ENCODE measurements at places on chromosomes 2 and 18. TPM values are rescaled to one million over a fixed set of nuclear protein-coding genes. Genes with fewer than 3 reads are reported as not detected.

Gene GCG
- not detected for total RNA-seq

Gene SCYGR4
- total RNA-seq: not detected

Gene NEDD4L
- total RNA-seq: 47.4 TPM

Gene MROH2A
- total RNA-seq: not detected

Gene PLB1
- total RNA-seq: 2.2 TPM

Gene MREG
- total RNA-seq: 19.0 TPM

Gene IL1RN
- total RNA-seq: 163 TPM

Gene PASK
- total RNA-seq: 6.5 TPM

Gene ZAP70
- not detected for total RNA-seq

Gene KCTD18
- total RNA-seq: 37.8 TPM

Gene CYP27C1
- total RNA-seq: 1.1 TPM

Gene OTOS
- not detected for total RNA-seq

Gene TUBA4B
- not detected for total RNA-seq

Gene PRKAG3
- total RNA-seq: not detected

Gene MXD1
- total RNA-seq: 9.2 TPM

Gene GALNT13
- not detected for total RNA-seq

Gene REEP1
- not detected for total RNA-seq

Gene ZNF385B
- not detected for total RNA-seq

Gene DYNAP
- total RNA-seq: not detected

Gene FEV
- not detected for total RNA-seq
